ENCODE measurements at places on chromosomes 3 and 15.

GRCh38 chr3:136937851-136938250 lies 19.9 kb upstream of the IL20RB start:
- no peak for DNase-seq

DNA sequence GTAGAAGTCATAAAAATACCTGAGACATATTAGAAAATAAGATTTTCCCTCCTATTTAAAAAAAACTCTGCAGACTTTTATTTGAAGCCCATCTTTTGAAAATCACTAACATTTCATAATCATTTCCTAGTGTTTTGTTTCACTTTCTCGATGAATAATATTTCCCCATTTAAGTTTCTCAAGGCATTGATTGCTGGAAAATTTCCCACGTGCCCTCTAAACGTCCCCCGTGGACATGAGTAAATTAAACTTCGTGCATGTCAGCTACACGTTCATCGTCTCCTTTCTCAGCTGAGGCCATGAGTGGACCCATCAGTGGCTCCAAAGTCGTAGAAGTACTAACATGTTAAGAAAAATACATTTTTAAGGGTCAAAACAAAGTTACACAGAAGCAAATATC lies 2.0 kb upstream of the TM2D3 start:
- DNase-seq, result no peak

DNA sequence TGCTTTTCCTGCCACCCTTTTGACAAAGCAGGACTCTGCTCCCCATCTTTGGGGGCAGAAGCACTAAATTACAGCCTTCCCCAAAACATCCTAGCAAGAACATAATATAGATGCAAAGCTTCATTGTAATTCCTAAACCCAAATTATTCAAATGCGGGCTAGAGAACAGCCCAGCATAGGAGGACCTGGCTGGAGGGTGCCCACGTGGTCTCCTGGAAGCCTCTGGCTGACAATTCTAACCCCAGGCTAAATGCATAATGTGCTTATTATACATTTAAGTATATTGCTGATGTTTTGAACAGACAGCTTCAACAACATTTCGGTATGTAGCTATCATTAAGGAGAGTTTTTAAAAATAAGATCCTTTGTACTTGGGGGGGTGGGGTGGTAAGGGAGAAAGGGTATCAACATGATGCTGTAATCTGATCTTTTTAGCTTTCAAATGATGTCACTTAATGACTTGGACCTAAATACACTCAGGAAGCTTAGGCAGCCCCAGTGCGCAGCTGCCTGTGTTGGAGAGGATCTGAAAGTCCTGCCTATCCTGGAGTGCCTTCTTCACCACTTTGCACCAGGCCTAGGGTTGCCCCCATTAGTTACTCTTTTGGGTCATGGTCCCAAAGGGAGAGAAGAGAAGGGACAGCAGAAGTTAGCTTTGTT lies 57.2 kb upstream of the USP3 start:
- no peak for DNase-seq

DNA sequence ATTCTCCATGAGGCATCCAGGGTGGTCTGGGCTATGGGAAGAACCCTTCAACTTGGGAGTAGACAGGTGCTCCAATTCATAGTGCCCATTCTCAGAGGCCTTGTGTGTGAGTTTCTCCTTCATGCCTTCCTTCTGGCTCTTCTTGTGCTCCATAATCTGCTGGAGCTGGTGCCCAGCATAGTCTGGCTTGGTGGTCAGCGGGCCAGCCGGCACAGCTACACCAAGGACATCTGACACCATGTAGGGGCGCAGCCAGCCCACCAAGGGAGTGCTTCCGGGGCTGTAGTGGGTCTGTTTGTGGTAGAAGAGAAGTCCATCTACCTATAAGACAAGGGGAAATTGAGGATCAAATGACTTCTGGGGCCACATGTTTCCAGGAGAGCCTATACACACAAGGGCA lies 19.2 kb upstream of the PTPN9 start:
- DNase-seq, result no peak

Data from midbrain (tissue), 1 donor.